Activated CD8-positive, alpha-beta memory T cell treated with anti-CD3 and anti-CD28 coated beads for 4 hours (primary cell): ENCODE measurements at places on chromosomes 3 and 15.

DNA sequence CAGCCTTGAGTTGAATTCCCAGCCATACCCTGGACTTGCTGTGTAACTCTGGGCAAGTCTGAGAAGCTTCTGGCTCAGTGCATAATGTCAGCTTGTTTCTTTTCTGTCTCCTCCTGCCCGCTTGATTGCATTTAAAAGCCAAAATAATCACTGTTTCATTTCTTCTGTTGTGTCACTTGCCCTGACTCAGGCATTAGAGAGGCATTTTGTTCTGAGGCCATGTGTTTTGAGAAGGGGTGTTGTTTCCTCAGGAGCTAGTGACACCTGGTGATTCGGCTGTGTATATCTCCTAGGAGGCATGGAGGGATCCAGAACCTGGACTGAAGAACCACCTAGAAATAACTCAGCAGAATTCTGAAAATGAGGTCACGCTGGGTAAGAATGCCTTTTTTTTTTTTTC lies 16.0 kb downstream of the WDR73 start:
- no peak for DNase-seq

DNA sequence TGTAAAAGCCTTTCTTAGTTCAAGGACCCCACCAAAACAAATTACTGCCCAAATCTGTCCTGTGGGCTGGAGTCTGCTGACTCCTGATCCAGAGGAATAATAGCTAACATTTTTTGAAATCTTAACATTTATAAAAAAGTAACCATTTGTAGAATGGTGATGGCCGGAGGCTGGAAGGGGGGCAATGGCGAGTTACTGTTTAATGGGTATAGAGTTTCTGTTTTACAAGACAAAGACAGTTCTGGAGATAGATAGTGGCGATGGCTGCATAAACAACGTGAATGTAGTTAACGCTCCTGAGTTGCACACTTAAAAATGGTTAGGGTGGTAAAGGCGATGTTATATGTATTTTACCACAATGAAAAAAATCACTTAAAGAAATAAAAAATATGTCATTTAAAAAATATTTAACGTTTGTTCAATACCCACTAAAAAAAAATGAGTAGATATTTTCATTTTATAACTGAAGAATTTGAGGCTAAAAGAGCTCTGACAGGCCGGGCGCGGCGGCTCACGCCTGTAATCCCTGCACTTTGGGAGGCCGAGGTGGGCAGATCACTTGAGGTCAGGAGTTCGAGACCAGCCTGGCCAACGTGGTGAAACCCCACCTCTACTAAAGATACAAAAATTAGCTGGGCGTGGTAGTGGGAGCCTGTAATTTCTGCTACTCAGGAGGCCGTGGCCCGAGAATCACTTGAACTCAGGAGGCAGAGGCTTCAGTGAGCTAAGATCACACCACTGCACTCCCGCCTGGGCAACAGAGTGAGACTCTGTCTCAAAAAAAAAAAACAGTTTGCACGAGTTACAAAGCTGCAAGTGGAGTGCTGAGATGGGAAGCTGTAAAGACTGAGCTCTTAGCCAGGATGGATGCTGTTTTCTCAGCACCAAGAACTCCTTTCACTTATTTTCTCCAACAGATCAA lies 37.6 kb downstream of the IGF2BP2 start:
- no peak for DNase-seq

- DNase-seq: no peak
These were observed 219.9 kb upstream of the IGF1R start for GRCh38 chr15:98428253-98428989.

DNA sequence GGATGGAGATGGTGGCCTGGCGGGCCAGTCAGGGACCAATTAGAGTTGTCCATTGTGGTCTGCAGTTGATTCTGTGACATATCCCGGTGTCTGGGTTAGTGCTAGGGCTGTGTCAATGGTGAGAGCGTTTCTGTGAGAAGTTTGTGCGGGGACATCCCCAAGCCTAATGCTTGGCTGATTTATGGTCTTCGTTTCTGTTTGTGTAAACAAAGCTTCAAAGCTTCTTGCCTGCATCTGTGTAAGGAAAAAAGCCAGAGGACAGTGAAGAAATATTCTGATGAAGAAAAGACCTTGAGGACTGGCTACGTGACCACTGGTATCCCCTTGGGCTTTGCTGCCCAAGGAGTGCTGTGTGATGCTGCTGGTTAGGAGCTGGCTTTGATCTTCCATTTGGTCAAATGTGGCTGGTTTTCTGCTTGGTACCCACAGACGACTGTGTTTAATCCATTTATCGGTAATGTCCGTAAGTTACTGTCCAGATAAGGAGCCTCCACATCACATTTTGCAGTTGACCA lies 74.6 kb upstream of the LRTM1 start:
- no peak for DNase-seq

DNA sequence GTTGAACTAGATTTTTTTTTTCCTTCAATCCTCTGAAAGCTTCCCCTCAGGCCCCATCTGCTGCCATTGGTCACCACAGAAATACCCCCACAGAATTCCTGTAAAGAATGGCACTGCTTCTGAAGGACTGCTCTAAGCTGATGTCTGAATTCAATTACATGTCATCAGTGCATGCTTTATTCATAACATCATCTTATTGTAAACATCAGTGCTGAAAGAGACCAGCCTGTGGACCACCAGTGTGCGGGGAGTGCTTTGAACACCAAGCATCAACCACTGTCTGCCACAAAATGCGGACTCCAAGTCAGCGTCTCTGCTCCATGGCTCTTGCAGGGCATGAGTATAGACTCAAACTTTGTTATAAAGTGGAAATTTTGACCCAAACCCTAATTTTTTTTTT lies 11.6 kb downstream of the PHLDB2 start:
- DNase-seq: no peak

- DNase-seq: no peak
These were observed 15.7 kb downstream of the CAPN7 start for GRCh38 chr3:15221574-15222217.

DNA sequence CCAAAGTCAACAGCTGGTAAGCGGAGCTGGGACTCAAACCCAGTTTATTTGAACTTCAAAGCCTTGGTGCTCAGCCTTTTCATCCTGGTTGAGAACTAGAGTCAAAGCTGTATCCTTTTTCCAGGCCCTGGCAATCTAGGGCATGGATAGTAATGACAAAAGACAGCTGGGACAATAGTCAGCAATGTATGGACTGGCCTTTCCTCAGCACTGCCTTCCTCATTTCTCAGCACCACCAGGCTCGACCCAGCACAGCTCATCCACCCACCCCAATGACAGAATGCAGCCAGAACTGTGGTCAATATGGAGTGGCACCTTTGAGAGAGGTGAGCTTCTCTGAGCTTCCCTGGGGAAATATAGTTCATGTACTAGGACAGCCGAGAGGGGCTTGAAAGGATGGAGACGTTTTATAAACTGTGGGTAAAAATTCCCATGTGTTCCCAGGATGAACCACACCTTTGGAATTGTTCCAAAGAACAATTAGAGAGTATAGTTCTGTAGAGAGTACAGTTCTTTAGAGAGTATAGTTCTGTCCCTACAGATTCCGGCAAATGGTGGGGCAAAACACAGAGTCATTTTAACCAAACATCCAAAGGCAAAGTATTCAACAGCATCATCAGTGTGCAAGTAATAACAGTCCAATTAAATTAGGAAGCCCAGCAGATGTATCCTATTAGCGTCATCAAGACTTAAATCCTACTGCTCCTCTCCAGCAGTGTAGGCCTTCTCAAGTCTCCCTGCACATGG lies 30.2 kb upstream of the IREB2 start:
- DNase-seq: no peak

DNA sequence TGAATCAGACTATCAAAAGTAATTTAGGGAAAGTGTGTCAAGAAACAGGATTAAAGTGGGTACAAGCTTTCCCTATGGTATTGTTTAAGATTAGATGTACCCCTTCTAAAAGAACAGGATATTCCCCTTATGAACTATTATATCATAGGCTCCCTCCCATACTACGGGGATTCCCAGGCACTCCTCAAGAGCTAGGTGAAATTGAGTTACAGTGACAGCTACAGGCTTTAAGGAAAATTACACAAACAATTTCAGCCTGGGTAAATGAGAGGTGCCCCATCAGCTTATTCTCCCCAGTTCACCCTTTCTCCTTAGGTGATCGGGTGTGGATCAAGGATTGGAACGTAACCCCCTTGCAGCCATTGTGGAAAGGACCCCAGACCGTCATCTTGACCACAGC lies 240.8 kb upstream of the CNTN6 start:
- DNase-seq: no peak

DNA sequence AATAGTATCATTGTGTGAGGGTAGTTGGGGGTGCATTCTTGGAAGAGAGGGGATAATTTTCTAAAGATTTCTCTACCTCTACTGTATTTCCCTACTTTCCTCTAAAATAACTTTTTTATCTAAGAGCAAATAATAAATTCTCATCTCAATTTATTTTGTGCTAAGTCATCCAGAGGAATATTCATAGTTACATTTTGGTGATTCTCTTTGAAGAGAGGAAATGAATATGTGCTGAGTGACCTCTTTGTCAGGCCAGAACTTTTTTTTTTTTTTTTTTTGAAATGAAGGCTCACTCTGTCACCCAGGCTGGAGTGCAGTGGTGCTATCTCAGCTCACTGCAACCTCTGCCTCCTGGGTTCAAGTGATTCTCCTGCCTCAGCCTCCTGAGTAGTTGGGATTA lies 15.1 kb upstream of the CCDC80 start:
- no peak for DNase-seq

GRCh38 chr3:129992781-129993180 lies 18.3 kb downstream of the TRH start:
- DNase-seq: no peak

- DNase-seq: no peak
These were observed 32.2 kb downstream of the ATP10A start for GRCh38 chr15:25830844-25831451.

GRCh38 chr3:98793971-98794370 lies 30.8 kb downstream of the ST3GAL6 start:
- no peak for DNase-seq
